Suppressor macrophage treated with lipopolysaccharide for 1 hour (primary cell): ENCODE measurements at places on chromosomes 6 and 20.

DNA sequence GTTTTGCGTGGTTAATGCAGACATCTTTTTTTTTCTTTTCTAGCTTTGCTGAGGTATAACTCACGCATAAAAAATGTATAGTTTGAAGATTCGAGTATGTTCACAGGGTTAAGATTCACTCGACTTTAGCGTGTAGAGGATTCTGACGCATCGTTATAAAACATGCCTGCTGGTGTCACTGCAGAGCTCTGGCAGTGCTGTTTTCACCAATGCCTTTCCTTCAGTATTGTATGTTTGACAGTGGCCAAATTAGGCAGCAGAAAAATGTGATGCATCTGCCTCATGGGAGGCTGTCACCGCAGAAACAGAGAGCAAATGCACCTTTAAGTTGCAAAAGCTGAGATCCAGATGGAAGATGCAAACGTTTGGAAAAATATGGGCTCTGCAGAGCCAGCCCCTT is 18.0 kb upstream of the SIRPB2 start:
- peak; percentile 63 for DNase-seq

DNA sequence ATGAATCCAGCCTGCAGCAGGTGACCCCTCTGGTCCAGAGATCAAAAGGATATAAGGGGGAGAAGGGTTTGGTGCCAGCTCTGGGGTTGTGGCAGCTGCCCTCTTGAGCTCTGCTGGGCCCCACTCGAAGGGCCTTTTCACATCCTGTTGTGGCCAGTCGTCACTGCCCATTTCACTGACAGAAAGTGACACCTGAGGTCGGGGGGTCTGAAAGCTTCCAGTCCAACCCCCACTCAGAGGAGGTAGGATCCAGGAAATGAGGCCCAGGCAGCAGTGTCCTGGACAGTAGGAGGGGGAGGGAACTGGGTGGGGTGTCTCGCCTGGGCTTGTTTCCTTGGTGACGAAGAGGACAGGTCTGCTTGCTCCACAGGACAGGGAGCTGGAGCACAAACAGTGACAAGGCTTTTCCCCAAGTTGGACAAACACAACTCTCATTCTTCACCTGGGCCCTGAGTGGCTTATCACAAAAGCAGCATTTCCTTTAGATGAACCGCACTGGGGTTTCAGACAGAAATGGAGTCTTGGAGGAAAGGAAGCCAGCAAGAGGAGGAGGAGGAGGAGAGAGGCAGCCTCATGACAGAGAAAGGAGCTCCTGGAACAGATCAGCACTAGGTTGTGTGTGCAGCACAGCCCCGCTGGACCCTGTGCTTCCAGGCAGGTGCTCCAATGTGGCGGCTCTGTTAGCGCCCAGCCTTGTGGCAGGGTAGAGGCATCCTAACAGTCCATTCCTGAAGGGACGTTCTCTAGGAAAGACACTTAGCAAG is 11.0 kb downstream of the FRS3 start:
- DNase-seq = no peak

GRCh38 chr20:62489186-62489931 is 13.6 kb upstream of the GATA5 start:
- DNase-seq = no peak

DNA sequence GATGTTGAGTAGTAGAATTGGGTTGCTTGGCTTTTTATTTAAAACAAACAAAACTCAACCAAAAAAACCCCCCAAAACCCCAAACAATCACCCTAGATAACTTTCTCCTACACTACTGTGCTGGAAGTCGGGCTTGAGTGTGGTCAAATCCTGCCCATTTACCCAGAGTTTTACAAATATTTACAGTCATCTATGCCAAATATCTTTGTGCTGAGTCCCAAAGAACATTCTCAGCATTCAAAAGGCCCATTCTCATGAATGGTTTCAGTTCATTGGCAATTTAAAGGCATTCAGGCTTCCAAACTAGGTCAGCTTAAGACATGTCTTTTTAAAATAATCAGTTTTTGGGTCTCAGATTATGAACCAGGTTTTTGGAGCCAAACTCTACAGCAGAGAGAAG is 1.8 kb downstream of the RNF144B start:
- DNase-seq = no peak

- no peak for DNase-seq
Measured at GRCh38 chr6:3289664-3290055, 30.9 kb downstream of the PSMG4 start.

- no peak for DNase-seq
Measured at GRCh38 chr6:151242420-151242861, 2.7 kb downstream of the AKAP12 start.

- DNase-seq = no peak
Measured at GRCh38 chr6:41712651-41713103, 22.7 kb downstream of the TFEB start.

DNA sequence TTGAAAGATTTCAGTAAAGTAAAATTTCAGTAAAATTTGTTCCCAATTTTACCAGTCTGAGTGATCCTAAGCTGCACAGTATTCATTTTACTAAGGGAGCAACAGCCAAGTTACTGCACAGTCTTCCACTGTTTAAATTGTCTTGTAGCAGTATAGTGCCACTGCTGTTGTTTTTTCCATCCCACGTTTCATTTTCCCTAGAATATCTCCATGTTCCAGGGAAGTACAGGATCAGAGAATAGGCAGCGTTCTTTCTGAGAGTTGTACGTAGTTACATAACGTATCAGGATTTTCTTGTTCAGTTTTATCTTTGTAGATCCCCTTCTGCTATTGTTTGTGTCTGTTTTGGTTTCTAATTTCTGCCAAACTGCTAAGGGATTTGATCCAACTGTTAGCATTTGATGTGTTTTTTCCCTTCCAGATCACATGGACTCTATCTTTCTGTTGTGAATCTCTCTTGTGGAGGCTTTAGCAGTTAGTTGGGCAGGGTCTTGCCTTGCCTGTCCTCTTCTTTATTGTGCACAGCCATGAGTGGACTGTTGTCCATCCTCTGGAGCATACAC is 38.4 kb downstream of the BCKDHB start:
- no peak for DNase-seq

GRCh38 chr6:82989736-82990290 is 75.8 kb downstream of the UBE3D start:
- DNase-seq = no peak

GRCh38 chr6:133939778-133940667 is 13.0 kb upstream of the TBPL1 start:
- no peak for DNase-seq

- DNase-seq = no peak
Measured at GRCh38 chr6:100899202-100899601, 18.1 kb upstream of the ASCC3 start.

DNA sequence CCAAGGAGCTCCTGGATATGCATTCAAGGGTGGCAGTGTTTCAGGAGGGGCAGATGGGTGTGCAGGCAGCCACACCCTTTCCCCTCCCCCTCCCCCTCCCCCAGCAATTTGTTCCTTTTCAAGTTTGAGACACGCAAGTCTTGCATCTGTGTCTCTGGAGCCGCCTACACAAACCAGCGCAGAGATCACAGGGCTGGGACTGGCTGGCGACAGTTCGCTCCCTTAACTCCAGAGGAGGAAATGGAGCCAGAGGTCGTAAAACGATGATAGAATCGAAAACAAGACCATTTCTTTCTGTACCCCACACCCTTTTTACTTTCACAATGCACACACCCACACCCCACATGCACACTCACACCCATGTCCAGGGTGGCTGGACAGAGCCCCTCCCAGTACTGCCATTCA is 163.1 kb downstream of the LY86 start:
- DNase-seq = peak; percentile 84

- no peak for DNase-seq
Measured at GRCh38 chr6:110392727-110393126, 22.6 kb downstream of the DDO start.

- no peak for DNase-seq
Measured at GRCh38 chr20:35295058-35295457, 2.8 kb upstream of the FAM83C start.

- DNase-seq = no peak
Measured at GRCh38 chr6:166586424-166587156, at the start of gene RAMACL. Gene RAMACL (minus strand): TSS chr6:166586678. CDS start chr6:166586477, 201 bp downstream.

DNA sequence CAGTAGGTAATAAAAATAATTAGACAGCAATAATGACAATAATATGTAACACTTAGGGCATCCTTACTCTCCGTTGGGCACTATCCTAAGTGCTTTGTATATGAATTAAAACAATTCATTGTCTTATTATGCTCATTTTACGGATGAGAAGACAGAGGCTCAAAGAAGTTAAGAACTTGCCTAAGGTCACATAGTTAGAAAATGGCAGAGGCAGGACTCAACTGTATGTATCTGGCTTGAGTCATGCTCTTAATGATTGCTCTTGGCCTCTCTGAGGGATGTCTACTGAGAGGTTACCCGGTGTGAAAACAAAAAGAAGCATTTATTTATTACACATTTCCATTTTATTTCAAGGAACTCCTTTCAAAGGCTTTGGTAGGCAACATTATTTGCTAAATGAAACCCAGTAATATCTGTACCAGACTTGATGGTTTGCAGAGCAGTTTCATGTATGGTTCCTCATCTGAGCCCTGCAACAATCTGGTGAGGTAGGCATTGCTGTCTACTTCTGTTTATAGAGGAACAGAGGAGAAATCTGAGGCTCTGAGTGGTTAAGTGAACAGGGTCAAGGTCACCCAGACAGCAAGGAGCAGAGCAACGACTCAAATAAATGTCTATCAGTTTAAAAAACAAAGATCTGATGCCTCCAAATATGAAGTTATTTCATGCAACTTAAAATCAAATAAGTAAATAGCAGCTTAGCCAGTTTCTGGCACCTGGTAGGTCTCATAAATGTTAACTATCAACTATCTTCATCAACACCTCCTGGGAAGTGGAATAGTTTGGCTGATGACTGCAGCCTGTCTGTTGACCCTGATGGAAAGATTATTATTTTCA is 4.2 kb upstream of the PARD6B start:
- peak; percentile 45 for DNase-seq

DNA sequence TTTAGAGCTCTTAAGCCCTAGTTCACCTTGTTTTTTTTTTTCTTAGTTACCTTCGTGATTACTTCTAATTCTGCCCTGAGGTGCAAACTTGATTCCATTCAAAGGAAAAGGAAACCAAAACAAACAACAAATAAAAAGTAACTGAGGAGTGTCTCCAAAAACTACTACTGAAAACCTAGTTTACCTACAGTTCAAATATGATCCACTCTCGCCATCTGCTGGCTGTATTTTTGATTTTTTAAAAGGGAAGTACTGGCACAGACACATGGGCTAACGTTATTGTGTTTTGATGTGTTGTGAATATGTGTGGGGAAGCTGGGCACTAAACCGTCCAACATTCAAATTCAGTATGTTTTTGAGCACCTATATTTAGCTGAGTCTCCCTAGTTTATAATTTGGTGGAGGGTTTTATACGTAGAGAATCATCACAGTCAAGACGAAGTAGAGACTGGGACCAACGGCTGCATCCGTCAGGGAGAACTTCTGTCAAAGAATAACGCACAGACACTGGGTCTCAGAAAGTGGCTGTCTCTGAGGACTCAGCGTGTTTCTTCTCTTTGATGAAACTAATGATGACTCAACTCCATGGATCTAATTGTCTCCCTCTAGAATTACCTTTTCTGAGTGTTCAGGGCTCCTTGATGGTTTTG is 373.5 kb upstream of the BTBD3 start:
- peak; percentile 75 for DNase-seq

- no peak for DNase-seq
Measured at GRCh38 chr20:54650052-54650719, 174.8 kb downstream of the DOK5 start.

DNA sequence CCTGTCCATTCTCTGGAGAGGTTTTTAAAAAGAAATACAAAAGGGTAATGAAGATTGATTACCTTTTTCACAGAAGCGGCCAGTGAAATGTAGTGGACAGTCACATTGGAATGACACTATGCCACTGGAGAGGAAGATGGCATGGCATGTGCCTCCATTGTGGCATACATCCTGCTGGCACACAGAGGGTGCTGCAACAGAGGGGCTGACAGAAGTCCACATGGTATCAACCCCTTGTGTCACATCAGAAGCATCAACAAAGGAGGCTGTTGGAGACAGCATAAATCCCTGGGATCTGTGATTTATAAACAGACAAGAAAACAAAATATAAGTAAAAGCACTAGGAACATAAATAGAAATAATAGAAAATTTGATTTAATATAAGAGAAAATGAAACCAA is 594.9 kb downstream of the PHF3 start:
- no peak for DNase-seq

GRCh38 chr6:6875818-6876470 is 231.8 kb upstream of the RREB1 start:
- peak; percentile 82 for DNase-seq

DNA sequence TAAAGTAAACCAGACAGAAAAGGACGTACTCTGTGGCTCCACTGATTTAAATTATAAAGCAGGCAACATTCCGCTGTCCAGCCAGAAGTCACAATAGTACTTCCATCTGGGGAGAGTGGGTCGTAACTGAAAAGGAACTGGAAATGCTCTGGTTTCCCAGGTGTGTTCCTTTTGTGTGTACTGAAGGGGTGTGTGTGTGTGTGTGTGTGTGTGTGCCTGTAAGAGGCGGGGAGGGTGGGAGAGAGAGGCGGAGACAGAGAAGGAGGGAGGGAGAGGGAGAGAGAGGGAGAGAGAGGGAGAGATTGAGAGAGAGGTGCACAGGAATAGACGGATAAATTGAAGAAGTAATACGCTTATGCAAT is 178.4 kb upstream of the ZNF184 start:
- no peak for DNase-seq
